SW 1271 (cell line): ENCODE measurements at places on chromosomes 12 and 14.

- peak; percentile 69 for DNase-seq
These were observed 101.2 kb downstream of the EEA1 start for GRCh38 chr12:92827836-92828431.

DNA sequence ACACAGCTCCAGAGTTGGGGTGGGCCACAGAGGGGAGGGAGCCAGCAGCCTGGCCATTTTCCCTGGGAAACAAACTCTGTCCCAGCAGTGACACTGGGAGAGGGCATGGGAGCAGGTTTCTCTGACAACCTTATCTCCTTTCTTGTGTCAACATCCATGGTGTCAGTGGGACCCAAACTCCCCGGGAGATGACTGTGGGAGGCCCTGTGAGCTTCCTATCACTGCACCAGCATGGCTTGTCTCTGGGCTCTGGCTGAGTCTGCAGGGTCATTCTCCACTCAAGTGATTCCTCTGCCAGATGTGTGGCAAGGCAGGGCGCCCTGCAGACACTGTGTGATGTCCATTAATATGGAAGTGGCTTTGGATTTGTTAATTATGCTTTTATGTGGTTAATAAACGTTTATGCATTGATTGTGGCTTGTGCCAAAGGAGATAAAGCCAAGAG is 10.1 kb downstream of the LRTM2 start:
- DNase-seq, result no peak

DNA sequence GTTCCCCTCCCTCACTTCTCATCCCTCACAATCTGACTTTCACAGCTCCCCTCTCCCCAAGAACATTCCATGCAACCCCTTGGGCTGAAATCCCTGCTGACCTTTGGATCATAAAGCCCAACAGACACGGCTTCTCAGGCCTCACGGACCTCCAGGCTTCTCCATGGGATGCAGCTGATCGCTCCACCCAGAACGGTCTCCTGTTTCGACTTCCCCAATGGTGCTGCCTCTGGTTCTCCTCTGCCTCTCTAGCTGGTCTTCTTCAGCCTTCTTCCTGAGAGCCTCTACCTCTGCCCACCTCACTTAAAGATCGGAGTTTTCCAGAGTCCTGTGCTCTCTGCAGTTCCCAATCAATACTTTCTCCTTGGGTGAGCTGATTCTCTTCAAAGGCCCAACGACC is 17.8 kb upstream of the PRMT8 start:
- DNase-seq, result no peak

DNA sequence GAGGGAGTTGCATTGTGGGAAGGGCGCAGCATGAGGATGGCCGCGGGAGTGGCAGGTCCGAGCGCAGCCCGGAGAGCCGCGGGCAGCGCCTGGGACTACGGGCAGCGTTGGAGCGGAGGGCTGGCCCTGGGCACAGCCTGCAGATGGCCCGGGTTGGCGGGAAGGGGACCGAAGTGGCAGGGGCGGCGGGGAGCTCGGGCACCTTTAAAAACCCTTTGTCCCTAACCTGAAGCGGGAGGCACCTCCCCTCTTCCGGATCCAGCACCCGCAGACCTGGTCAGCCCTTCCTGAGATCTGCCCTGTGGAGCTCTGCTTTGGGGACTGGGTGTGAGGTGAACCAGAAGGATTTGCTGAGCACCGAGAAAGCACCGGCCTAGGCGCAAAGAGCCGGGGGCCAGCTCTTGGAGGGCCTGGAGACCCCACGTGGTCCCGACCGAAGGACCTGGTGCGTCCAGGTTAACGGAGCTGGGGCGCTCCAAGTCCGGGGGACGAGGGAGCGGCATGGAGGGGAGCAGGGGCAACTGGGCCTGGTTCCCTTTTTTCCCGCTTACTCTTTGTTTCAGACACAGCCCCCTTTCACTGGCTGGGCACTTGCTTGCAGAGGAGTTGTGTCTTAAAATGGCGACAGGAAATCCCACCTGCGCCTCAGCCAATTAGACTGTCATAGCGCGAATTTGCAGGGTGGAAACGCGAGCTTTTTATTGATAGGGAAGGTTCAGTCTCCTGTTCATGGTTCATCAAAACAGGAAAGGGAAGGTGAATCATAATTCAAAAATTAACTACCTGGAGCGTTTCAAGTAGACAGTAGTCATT is 792 bp upstream of the SLC38A1 start:
- DNase-seq, result peak; percentile 42

GRCh38 chr12:1579651-1580435 is 14.5 kb downstream of the FBXL14 start:
- DNase-seq, result no peak

GRCh38 chr14:97329701-97330100 is 532.5 kb downstream of the VRK1 start:
- DNase-seq, result no peak

GRCh38 chr12:78490861-78491260 is 373.7 kb upstream of the SYT1 start:
- DNase-seq, result no peak

DNA sequence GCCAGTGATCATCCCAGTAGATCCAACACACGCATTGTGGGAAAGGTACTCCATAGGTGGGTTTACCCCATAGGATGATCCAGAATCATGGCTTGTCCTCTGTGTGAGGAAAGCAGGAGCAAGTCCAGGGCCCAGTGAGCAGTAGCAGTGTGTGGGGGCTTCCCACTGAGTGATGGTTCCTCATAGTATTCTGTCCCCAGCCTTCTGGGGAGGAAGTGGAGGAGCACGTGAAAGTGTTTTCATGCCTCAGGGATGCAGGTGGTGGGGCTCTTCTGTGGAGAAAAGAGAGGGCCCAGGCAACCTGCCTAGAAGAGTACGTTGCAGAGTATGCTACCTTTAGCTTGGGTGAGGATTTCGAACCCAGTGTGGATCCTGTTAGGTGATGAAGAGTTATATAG is 56.5 kb downstream of the SUSD6 start:
- DNase-seq, result no peak

- DNase-seq, result no peak
These were observed 26.0 kb downstream of the SCYL2 start for GRCh38 chr12:100293017-100293416.

GRCh38 chr14:77290705-77291104 is 19.7 kb upstream of the NGB start:
- no peak for DNase-seq

- DNase-seq, result no peak
These were observed 19.5 kb downstream of the FBXL14 start for GRCh38 chr12:1574865-1575259.

DNA sequence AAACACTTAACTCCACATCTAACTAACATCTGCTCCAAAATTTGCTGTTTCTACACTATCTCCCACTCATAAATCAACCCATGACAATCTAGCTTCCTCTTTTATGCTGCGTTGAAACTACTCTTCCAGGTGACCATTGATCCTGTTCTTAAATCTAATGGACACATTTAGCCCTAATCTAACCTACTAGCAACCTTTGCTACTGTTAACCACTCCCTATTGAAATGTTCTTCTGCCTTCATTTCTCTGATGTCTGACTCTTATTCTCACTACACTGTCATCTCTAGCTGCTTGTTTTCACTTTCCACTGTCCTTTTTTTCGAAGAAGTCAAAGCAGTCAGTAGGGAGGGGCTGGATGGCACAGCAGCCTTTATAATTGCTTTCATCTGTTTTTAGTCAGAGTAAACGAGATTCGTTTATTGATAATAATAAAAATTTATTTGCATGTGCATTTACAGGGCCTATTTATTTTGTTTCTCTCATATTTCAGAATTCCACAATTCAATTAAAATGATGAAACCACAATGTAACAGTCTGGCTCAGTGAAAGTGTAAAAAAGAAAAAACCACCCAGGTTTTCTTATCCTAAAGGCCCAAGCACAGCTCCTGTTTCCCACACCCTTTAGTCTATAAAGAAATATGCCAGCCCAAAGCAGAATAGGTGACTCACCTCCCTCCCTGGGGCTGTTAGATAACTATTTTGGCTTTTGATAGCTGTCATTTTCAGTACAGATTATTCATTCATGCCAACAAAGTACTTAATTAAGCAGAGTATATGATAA is 44.9 kb downstream of the ATP2B1 start:
- DNase-seq, result no peak

DNA sequence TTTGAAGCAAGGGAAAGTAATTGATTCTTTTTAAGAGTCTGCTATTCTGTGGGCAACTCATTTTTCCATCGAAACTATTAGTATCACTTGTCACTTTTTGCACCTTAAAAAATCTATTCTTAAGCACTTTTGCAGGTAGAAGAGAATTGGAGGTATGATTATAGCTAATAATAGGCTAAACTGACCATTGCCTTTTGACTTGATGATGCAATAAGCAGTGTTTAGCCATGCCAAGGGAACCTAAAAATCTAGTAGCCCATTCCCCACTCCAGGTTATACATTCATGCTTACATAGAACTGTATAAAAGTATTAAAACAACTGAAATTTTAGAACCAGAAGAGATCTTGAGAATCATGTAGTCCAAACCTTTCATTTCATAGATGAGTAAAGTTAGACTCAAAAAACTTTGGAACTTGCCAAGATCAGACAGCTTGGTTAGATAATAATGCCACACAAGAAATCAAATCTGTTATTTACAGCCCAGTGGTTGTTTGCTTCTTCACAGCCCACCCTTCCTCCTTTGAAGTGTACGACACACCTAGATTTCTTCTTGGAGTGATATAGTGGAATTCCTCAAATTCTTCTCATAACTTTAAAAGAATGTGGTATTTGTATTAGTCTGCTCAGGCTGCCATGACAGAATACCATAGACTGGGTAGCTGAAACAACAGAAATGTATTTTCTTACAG is 21.7 kb upstream of the GARIN2 start:
- peak; percentile 53 for DNase-seq

GRCh38 chr14:91897106-91897701 is 29.9 kb upstream of the TC2N start:
- DNase-seq, result no peak

- no peak for DNase-seq
These were observed 53.0 kb downstream of the IFNG-AS1 start for GRCh38 chr12:68042212-68042699.

- DNase-seq, result no peak
These were observed 92.2 kb downstream of the TBC1D30 start for GRCh38 chr12:64916411-64917261.

GRCh38 chr12:88310666-88311065 is 168.6 kb downstream of the TMTC3 start:
- no peak for DNase-seq

GRCh38 chr12:32891956-32892355 is 4.6 kb downstream of the PKP2 start:
- peak; percentile 89 for DNase-seq

- no peak for DNase-seq
These were observed 6.0 kb downstream of the CKB start for GRCh38 chr14:103516426-103517173.

DNA sequence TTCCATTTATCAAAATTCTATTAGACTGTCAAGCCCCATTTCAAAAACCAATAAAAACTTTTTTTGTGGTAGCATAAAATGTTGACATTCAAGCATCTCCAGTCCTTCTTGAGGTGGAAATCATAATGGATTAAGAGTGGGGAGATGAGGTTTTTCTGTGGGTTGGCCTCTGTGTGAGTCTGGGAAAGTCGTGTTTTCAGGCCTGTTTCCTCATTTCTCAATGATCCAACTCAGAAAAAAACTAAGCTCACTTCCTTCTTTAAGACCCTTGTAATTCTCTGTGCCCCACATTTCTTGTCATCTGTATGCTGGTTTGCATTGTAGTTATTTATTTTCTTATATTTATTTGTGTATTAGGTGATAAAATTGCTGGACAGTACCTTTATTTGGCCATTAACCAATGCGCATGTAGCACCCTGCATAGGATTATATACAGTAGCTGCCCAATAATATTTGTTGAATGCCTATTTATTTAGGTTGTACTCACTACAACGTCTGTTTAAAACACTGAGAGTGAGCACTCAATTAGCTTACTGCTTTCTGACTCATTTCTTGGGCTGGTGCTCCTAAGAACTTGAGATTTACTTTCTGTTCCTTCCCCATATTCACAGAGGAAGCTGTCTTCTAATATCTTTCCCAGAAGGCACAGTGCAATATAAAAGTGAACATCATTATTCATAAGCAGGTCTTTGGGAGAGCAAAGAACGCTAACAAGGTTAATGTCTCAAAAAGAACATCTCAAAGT is 121.9 kb downstream of the DNAI7 start:
- no peak for DNase-seq

GRCh38 chr14:96580566-96580965 is 78.4 kb downstream of the PAPOLA start:
- no peak for DNase-seq

GRCh38 chr14:35349496-35350365 is 54.8 kb downstream of the NFKBIA start:
- DNase-seq, result no peak

DNA sequence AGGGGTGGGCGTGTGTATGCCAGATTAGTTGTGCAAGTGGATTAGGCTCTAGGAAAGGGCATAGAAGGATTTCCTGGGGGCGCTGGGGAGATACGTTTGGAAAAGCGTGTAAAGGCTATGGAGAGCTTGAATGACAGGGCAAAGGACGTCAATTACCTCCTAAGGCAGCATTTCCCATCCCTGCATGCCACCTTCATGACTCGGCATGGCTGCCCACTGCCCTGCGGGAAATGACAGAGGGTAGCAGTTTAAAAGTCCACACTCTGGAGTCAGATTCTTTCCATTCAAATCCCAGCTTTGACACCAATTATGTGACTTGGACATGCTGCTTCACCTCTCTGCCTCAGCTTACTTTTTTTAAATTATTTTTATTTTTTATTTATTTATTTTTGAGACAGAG is 14.8 kb upstream of the TMEM229B start:
- DNase-seq, result no peak

GRCh38 chr14:90585106-90585505 is 188.3 kb downstream of the CALM1 start:
- DNase-seq, result no peak

- DNase-seq, result no peak
These were observed 90.1 kb downstream of the HELB start for GRCh38 chr12:66392266-66392915.

DNA sequence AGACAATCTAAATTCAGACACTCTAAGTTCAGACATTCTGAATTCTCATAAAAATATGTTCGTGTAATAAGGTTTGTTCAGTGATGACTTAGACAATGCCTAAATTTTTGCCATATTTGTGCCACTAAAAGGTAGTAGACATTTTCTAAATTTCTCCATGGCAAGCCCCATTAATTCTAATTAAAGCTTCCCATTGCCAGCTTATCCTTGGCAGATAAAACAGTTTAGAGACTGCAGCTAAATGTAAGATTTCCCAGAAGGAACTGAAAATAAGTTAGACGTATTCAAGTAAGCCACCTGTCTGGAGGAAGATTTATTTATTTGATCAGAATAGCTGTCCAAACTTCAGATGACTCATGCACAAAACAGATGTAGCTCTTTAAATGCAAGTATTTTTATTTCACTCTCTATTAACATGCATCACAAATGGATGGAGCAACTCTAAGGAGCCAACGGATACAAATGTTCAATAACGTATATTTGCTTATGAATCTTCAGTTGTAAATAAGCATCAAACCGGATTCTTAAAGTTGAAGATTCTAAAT is 130.4 kb downstream of the SLC2A13 start:
- no peak for DNase-seq

DNA sequence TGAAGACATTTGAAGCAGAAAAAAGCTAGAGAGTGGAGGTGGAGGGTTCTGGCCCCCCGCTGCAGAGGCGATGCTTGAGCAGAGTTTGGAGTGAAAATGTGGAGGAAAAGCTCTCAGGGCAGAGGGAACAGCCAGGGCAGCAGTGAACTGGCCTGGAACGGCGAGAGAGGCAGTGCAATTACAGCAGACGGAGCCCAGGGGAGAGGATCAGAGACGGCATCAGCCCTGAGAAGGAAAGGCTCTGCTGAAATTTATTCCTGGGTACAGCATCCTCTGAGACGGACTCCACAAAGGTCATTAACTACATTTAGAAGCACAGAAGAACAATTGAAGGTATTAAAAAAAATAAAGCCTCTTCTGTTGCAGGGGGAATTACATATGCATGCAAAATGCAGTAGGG is 14.2 kb downstream of the STON2 start:
- DNase-seq, result no peak
